ENCODE measurements at places on chromosomes 7 and 10.

GRCh38 chr7:96297876-96298275 is 24.0 kb downstream of the SLC25A13 start:
- no peak for DNase-seq

DNA sequence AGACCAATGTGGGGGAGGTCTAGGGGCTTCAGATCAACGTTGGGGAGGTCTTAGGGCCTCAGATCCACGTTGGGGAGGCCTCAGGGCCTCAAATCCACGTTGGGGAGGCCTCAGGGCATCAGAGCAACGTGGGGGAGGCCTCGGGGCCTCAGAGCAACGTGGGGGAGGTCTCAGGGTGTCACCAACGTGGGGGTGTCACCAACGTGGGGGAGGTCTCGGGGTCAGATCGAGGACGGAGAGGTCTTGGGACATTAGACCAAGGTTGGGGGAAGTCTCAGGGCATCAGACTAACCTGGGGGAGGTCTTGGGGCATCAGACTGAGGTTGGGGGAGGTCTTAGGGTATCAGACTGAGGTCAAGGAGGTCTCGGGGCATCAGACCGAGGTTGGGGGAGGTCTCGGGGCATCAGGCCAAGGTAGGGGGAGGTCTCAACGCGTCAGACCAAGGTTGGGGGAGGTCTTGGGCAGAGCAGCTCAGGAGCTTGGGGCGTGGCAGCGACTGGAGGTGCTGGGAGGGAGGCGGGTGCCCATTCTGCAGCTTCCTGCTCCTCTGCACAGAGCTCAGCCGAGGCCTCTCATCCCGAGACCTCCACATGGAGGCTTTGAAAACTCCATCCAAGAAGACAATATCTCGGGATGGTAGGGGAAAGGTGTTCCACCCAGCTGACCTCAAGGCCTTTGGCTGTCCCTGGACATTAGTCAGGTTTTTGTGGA is 159.8 kb downstream of the WDR37 start:
- no peak for DNase-seq

DNA sequence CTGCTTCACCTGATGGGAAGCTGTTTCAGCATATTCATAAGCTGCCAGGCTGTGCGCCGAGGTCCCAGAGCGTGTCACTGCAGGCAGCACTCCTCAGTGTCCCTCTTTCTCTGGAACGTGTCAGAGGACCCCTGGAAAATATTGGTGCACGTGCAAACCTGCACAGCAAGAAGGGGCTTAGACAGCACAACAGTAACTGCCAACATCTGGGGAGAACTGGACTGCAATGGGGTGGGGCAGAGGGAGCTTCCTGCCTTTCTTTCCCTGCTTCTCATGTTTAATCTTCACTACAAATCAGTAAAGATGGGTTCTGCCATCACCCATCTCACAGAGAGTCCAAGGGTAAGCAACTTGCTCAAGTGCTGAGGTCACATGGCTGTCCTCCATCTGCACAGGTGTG is 86.5 kb upstream of the GPR26 start:
- no peak for DNase-seq

DNA sequence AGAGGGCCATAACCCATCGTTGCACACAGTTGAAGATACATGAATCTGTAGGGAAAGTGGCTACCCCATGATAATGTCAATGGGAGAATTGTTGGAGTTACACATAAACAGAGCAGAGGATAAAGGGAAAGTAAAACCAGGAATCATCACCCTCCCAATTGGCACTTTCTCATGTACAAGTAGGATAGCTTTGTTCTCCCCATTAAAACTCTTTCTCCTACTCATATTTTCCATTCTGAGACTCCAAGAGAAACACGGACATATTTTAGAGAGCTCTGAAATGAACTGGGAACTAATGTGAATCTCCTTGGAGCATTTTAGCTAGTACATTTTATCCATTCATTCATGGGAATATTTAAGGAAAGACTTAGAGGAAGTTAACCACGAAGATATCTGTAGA is 17.2 kb upstream of the LRRC17 start:
- no peak for DNase-seq

DNA sequence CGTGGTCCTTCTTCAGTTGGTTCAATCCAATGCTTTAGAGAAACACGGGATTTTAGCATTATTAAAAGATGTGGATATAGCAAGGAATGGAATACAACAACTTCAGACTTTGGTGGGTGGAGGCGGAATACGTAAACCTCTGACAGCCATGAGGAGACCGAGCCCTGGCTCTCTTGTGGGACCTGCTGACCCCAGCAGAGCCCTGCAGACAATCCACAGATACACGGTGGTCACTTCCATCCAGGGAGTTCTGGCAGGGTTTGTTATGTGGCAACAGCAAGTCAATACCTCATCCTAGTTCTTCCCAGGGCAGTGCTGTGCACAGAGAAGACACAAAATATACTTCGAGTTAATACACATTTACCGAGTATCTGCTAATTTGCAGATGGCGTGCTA is 118.5 kb upstream of the DIP2C start:
- no peak for DNase-seq

DNA sequence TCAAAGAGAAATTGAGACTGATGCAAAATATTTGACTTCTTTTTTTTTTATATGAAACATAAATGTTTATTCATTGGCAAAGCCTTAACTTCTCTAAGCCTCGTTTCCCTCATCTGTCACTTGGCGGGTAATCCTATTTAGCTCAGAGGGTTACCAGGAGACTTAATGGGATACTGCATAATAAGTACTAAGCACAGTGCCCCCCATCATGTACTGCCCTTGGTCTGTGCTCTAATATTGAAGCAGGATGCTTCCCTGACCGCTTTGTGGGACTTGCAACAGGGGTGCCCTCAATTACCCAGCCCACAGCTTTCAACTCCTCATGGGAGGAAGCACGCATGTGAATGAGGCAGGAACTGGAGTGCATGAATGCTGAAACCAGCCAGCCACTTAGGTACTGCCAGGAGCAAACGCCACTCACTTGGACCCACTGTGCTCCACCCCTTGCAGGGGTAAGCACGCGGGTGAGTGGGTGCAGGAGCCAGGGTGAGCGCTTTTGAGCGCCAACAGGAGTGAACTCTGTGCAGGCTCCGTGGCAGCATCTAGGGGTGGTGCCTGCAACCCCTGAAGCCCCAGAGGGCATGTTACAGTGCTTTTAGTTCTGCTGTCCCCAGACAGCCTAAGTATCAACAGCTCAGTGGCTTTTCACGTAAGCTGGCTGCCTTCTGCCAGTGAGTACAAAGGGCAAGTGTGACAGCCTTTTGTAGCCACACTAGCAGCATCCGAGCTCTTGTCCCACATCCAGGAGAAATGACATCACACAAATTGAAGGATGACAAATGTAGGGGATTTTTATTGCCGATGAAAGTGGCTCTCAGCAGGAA is 209.8 kb upstream of the C7orf33 start:
- no peak for DNase-seq

DNA sequence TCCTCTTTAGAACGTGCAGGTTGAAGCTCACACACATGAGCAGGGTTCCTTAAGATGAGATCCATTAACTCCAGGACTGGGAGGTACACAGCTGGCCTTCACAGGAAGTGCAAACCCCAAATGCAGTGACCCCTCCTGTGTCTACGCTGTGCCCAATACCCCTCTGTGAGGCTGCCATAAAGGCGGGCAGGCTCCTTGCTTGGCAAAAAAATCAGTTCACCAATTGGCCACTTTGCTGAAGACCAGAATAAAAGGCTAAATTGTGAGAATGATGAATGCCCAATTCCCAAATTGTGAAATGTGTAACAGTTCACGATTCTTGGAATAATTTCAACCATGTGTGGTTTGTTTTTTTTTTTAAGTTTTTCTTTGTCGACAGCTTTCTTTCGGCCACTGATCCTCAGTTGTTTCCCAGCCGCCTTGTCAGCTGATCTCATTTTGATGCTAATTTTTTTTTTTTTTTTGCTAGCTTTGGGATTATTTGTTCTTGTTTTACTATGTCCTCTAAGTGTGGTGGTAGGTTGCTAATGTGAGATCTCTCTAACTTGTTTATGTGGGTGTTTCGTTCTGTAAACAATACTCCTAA is 101.9 kb upstream of the PRSS58 start:
- DNase-seq: no peak

DNA sequence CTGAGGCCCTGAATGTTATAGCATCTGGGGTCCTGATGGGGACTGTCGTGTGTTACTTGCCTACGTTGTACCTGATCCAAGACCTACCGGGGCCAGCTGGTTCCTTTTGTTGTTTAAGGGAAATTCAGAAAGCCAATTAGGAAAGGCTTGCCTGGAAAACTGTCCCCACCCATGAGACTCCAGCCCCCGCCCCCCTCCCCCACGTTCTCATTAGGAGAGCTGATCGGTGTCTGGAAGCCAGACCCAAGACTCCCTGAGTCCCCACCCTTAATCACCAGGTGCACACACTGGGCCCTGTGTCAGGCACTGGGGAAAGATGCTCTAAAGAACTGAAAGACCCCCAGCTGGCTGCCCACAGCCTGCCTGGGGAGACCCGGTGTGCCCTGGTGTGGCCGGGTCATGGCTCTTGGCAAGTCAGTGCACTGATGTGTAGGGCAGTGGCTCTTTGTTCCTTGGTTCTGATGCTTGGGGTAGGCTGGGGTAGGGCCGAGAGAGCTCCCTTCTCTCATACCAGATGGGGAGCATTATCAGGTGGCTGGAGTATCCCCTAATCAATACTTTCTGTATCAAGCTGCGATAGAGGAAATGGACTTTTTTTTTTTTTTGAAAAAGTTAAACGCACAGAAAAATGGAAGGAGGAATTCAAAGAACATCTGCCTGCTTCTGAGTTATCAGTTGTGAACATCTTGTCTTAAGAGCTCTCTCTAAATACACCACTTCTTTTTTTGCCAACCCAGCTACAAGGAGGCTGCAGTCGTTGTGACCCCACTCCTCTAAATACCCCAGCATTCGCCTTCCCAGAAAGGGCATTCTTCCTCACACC is 16.9 kb downstream of the TSPAN15 start:
- DNase-seq: no peak

All from activated effector memory CD4-positive, alpha-beta T cell treated with anti-CD3 and anti-CD28 coated beads, Interleukin-2, amount 50 U/mL, for 16 hours (primary cell).